ENCODE measurements at places on chromosomes 6 and 20.

DNA sequence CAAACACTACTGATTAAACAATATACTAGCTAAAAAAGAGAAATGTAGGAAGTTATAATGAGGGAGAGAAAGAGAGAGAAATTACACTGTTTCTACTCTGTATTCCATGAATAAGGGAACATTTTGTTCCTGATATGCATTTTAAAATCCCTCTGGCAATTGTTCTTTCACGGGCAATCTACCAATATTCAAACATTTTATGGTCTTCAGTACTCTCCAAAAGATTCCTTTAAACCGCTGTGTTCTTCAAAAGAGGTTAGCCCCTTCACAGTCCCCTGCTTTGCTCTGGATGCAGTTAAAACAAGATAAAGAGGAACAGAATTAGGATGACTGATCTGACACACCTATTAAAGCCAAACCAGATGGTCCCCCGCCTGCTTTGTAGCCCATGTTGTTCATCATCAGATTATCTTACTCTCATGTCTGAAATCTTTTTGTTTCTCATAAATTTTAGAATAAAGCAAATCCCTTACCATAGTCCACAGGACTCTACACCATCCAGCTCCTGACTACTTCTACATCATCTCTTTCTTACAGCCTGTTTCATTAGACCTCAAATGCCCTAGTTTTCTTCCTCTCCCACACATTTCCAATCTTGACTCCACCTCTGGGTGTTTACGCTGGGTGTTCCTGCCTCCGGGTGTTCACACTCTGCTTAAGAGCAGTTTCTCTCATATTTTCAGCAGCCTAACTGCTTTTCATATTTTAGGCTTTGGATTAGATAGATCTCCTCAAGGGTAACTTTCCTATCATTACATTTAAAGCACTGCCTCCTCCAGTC lies 399.7 kb downstream of the COL12A1 start:
- no peak for DNase-seq

GRCh38 chr20:9912290-9912689 lies 73.4 kb upstream of the PAK5 start:
- no peak for DNase-seq

DNA sequence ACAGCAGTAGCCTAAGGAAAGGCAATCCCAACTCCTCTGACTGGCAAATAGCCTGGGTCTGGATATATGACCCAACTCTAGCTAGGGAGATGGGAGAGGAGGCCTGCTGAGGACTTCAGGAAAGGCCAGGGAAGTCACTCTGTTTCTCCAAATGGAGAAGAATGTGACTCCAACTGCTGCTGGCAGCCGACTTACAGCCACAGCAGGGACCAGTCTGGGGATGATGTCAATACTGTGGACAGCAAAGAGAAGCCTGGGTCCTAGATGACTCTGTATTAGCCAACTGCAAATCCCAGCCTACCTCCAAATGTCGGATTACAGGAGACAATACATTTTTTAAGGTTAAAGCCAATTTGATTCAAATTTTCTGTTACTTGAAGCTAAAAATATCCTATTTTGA lies 232.6 kb downstream of the FOXC1 start:
- DNase-seq, result no peak

GRCh38 chr20:61733891-61734732 lies 331.6 kb downstream of the TAF4 start:
- no peak for DNase-seq

GRCh38 chr20:59718751-59719150 lies 114.4 kb downstream of the PHACTR3 start:
- DNase-seq, result no peak

- no peak for DNase-seq
Observed at GRCh38 chr6:32355018-32355417, 16.7 kb downstream of the TSBP1 start.

- DNase-seq, result no peak
Observed at GRCh38 chr6:118843685-118844390, 50.1 kb upstream of the ASF1A start.

DNA sequence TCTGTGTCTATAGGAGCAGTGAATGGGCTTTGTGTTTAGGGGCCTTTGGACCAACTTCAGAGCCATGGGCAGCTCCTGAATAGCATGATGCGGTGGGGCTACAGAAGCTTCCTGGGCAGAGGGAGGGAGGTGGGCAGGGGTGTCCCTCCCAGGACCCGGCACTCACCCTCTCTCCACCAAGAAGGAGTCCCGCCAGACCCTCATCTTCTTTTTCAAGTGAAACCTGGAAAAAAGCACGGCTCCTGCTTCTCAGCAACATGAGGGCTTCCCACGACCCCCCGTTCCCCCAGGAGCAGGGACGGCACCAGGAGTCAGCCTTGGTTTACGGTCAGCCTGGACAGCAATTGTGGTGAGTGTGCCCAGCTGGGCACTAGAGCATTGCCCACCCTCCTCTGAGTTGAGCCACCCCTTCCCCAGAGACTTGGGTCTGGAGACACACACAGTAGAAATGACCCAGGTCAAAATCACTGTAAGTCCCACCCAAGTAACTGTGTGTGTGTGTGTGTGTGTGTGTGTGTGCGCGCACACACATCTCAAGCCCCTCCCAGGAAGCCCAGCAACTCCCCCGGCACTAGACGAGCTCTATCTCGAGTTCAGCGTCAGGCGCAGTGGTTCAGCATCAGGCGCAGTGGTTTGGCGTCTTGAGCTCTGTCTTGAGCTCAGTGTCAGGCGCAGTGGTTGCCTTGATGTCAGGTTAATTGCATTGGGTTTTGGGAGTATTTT lies 108.2 kb downstream of the SULF2 start:
- no peak for DNase-seq

DNA sequence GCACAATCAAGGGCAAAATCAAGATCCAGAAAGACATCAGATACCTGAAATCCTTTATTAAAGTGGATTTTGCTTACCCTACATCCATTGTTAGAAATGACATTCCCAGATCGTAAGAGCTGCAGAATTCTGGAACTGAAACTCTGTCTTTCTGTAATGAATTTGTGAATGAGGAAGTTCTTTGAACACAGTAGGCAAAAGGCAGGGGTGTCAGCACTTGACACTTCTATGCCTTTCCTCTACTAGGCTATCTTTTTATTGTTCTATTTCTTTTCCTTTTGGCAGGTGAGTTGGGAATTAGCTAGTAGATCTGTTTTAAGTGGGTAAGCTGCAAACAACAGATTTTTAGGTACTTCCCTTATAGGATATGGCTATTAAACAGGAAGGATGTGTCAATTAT lies 126.3 kb downstream of the CARMIL1 start:
- DNase-seq, result no peak

DNA sequence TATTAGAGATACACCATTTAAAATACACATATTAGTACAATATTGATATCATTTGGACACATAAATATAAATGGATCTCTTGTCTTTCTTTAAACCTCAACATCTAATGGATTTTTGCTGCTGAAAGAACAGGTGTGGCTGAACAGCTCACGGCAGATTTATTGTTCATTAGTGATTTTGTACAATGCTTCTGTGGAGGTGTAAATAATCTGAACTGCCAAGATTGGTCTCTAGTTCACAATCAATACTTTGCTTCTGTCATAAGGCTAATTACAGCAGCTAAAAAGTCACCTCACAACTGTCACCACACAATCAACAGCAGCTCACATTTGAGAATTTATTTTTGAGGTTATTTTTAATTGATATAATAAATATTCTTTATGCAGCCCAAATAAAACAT lies 162.0 kb upstream of the SIM1 start:
- DNase-seq, result no peak

DNA sequence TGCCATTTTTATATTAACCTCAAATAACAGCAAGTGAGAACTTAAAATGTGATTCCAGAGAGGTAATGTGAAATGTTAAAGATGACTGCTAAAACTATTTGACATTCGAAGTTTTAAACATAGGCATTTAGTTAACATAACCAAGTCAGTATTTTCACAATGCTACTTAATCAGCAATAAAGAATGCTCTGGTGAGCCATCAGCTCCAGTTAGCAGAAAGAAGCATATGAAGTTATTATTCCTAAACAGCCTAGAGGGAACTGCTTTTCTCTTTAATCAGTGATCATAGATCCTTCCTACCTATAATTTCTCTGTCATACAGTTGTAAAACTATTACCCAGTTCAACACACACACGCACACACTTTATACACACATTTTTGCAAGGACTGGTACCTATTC lies 60.1 kb downstream of the MMS22L start:
- DNase-seq, result no peak

DNA sequence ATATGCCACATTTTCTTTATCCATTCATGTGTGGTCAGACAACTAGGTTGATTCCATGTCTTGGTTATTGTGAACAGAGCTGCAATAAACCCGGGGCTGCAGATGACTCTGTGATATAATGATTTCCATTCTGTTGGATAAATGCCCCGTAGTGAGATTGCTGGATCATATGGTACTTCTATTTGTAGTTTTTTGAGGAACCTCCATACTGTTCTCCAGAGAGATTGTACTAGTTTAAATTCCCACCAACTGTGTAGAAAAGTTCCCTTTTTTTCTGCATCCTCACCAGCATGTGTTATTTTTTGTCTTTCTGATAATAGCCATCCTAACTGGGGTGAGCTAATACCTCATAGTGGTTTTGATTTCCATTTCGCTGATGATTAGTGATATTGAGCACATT lies 62.2 kb upstream of the MAP3K4 start:
- DNase-seq, result no peak

DNA sequence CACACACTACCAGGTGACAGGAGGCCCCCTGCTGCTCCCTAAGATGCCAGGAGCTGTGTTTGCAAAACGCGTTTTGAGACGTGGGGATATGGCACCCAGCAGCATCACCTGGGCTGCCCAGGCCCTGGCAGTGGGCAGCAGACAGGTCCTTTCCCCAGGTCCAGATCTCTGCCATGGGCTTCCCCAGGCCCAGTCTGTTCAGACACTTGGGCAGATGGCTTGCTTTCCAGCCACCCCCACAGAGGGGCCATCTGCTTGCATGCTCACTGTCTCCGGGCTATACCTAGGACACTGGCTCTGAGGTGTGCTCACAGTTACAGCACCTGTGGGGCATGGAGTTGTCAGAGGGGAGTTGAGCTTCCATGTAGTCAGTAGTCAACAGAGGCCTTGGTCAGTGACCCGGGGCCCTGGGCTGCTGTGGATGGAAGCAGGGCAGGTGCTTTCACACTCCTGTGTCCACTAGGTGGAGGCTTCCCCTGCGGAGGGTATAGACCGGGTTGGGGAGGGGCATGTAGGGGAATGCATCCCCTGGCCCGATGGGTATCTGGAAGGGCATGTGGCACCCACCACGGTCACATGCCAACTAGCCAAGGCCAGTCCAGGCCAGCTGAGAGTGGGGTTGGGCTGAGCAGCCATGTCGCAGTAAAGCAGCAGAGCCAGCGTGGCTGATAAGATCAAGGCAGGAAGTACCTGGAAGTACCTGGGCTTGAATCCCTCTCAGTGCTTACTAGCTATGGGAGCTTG lies 185.4 kb upstream of the SLC24A3 start:
- DNase-seq, result no peak

GRCh38 chr6:135221505-135221904 lies 40.4 kb downstream of the MYB start:
- DNase-seq, result no peak

- DNase-seq, result no peak
Observed at GRCh38 chr20:48394415-48395081, 433.3 kb downstream of the PREX1 start.

GRCh38 chr6:152136449-152136825 lies 329.0 kb downstream of the ESR1 start:
- no peak for DNase-seq

- DNase-seq, result no peak
Observed at GRCh38 chr6:45780523-45780922, 235.1 kb downstream of the CLIC5 start.

DNA sequence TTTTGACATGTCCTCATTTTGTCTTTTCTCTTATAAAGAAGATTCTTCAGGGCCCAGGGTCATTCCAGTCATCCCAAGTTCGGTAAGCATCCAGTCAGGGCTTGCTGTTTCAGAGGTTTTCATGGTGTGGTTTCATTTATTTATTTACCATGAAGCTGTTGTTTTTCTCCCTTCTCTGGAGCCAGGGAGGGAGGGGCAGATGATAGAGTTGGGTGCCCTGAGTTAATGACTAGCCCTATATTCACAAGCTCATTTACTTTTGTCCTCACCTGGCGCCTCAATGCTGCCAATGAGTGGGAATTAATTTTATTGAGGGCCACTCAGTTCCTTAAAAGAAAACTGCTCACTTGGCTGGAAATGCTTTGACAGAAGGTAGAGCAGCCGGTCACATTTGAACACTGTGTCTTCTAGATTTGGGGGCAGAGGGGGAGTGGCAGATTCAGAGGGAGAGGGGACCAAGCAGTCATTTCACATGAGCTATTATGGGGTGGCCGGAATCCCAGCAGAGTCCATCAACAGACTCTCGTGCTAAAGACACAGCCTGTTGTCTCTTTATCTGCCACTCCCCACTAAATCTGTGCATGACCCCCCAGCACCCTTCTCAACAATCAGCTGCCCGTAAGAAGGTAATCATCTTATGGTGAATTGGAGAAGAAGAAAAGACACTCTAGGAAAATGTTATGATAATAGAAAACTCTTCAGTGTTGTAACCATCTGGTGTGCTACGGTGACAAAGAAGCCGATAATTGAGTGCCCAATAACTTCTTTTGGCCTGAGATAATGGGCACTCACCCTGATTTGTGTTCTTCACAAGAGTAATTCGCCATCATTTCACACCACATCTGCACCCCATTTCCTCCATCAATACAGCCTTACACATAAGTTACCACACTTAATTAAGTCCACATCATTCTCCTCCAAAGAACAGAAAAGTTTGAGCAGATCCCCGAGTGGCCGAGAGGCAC lies 573.5 kb upstream of the JAG1 start:
- no peak for DNase-seq

GRCh38 chr20:49914310-49915117 lies 815 bp downstream of the SPATA2 start:
- no peak for DNase-seq

DNA sequence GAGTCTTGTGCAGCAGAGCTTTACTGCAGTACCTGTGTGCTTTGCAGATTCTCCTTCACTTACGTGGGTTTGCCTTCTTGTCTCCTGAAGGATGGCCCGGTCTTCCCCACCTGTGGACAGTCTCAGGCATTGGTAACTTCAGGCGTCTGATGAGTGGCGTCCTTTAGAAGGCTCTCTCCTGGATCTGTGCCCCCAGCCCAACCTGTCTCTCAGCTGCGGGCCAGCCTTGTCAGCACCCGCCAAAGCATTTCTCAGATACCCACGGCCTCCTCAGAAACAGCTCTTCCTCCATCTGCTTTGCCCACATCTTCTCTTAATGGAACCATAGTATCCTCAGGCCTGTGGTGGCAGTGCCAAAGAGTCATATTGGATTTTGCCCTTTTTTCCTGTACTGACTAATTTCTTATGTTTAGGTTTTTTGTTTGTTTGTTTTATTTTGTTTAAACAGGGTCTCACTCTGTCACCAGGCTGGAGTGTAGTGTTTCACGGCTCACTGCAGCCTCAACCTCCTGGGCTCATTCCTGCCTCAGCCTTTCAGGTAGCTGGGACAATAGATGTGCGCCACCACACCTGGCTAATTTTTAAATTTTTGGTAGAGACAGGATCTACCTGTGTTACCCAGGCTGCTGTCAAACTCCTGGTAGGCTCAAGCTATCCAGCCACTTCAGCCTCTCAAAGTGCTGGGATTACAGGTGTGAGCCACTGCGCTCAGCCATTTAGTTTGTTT lies 96.6 kb downstream of the ARID1B start:
- DNase-seq, result no peak
